Activated CD4-positive, alpha-beta T cell treated with anti-CD3 and anti-CD28 coated beads, Interleukin-2, amount 50 U/mL, for 1 hour (primary cell): ENCODE measurements at places on chromosomes 2 and 18.

DNA sequence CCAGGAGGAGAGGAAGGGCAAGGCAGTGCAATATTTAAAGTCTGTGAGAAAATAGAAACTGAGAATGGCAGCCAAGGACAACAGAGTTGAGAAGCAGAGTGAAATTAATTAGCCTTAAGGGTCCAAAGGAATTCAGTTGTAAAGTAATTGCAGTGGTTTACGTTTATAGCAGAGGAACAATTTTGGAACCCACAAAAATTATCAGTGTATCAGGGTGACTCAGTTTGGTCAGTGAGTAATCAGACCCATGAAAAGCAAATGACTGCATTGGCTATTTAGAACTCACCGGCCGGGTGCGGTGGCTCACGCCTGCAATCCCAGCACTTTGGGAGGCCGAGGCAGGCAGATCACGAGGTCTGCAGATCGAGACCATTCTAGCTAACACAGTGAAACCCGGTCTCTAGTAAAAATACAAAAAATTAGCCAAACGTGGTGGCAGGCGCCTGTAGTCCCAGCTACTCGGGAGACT lies 245.8 kb upstream of the SLC39A10 start:
- DNase-seq: no peak

GRCh38 chr18:44895176-44895798 lies 214.6 kb downstream of the SETBP1 start:
- no peak for DNase-seq

DNA sequence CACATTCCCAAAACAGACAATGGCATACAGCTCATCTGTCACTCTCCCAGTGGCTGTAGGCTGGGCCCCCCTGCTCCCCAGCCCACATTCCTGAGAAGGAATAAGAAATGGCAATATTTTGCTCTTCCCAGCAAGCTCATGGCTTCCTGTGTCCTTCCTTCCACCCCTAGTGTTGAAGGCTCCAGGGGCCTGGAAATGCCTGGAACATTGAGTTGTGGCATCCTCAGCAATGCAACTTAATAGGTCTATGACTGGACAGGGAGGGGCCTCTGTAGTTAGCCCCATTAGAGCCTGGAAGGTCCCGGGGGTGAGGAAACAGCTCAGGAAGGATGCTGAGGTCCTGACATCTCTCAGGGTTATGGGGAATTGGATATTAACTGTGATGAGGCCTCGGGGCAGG lies 3.3 kb downstream of the KIF3C start:
- DNase-seq: no peak

DNA sequence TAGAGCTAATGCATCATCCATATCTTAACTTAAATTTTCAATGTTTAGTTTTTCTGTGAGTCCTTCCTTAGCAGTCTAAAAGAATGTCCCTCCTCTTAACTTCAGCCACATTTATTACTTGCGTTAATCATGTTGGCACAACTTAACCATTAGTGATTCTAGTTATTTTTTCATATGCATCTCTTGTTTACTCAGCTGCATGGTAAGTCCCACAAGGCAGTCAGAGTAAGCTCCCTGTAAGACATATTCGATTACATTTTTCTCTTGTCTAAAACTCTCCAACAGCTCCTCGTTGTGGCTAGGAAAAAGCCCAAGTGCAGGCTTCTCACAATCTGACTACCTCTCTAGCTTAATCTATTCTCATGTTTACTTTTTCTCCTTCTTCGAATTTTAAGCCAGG lies 2045.3 kb upstream of the PIK3C3 start:
- no peak for DNase-seq

DNA sequence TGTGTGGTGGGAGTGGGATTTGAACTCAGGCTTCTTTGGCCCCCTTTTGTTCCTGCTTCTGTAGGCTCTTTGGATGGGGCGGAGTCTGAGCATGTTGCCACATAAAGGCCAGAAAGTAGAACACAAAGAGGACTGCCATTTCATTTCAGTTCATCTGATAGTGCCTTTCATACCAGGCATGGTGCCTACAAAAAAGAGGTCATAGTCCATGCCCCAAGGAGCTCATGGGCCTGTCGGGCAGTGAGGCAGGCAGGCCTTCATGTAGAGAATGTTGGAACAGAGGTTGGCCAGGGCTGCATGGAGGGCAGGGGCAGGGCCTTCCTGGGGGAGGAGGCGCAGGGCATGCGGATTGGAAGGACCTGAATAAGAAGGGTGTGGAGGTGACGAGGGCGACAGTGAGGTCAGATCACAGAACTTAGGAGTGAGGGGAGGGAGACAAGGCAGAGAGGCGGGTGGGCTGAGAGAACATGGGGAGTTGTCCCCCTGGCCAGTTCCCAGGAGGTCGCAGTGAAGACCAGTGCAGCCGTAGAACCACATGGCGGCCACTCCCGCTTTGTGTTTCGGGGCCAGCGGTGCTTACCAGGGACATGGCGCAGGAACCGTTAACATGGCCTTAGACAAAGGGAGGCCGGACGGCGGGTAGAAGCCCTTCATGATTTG lies 49.1 kb downstream of the ITGB1BP1 start:
- no peak for DNase-seq

- DNase-seq: no peak
Observed at GRCh38 chr2:157466764-157467163, 22.9 kb upstream of the CYTIP start.

DNA sequence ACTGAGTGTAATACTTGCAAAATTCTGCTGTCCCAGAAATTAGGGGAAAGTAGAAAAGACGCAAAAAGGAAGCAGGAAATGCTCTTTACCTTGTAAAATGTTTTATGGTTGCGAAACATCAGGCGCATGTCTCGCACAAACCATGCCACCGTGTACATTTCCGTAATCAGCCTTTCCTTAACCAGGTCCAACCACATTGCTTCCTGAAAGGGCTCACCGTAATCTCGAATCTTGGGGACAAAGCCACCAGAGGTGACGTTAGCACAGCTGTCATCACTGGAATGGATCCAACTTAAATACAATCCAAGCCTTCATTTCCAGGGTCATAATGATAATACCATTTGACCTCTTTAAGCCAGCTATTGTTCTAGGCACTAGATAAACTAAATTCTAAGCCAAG lies 49.3 kb downstream of the SP110 start:
- no peak for DNase-seq

DNA sequence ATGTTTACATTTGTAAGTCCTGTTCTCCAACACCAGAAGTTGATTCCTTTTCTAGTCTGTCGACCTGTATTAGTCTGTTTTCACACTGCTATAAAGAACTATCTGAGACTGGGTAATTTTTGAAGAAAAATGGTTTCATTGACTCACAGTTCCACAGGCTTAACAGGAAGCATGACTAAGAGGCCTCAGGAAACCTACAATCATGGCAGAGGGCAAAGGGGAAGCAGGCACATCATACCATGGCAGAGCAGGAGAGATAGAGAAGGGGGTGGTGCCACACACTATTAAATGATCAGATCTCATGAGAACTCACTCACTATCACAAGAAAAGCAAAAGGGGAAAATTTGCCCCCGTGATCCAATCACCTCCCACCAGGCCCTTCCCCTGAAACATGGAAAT lies 112.8 kb upstream of the MAP3K20 start:
- no peak for DNase-seq

DNA sequence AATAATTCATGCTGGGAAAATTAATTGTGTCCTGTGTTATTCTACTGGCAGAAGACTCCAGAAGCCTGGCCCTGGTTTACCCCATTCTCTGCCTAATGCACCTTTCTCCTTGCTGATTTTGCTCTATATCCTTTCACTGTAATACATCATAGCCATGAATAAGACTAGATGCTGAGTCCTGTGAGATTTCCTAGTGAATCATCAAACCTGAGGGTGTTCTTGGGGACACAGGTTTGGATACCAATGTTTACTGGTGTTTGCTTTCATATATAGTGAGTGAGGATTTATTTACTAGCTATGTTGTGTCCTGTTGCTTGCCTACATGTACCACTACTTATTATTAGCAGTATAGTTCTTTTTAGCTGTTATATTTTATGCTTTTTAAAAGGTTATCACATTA lies 6.5 kb downstream of the METTL5 start:
- DNase-seq: no peak

GRCh38 chr2:85009019-85009618 lies 38.2 kb downstream of the KCMF1 start:
- no peak for DNase-seq

GRCh38 chr2:186129767-186130581 lies 356.1 kb upstream of the ZC3H15 start:
- no peak for DNase-seq

- DNase-seq: no peak
Observed at GRCh38 chr2:122980671-122981070, 1044.4 kb upstream of the CNTNAP5 start.

- DNase-seq: no peak
Observed at GRCh38 chr2:54052825-54053718, 62.3 kb upstream of the ACYP2 start.

GRCh38 chr18:55637204-55637603 lies 49.2 kb upstream of the TCF4 start:
- no peak for DNase-seq

GRCh38 chr2:158130832-158131473 lies 29.3 kb downstream of the UPP2 start:
- no peak for DNase-seq

- no peak for DNase-seq
Observed at GRCh38 chr2:109230941-109231420, 102.0 kb downstream of the SH3RF3 start.

DNA sequence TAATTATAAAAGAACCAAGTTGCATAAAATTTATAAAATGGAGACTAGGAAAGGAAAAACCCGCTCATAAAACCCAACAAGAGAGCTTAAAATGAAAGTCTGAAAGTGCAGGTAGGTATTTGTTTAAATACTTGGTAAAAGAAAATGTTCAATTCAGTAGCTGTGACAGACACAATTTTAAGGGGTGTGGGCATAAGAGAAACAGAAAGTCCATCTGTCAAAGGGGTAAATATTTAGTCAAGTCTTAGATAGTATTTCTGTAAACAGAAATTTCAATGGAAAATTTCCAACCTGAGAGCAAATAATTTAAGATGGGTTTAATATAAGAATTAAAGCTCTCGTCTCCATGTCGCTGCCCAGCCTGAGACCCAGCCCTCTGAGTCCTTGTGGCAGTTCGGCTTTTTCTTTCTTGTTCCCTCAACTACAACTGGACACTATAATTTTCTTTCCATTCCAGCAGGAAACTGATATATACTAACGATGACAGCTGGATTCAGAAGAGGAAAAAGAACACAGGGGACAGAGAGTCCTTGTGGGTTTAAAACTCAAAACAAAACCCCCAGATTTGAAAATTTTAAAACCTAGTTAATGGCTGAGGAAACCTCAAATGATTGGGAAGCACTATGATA lies 88.0 kb upstream of the ZFP36L2 start:
- DNase-seq: no peak

DNA sequence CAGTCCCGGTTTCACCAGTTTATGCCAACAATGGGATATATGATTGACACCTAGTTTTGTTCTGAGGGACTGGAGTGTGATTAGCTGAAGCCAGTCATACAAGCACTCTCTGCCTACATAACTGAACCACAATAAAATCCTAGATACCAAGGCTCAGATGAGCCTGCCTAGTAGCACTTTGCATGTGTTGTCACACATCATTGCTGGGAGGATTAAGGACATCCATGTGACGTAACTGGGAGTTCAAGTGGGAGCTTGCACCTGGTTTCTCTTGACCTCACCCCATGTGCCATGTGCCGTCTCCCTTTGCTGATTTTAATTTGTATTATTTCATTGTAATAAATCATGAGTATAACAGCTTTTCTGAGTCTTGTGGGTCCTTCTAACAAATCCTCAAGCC lies 90.3 kb downstream of the TMEM163 start:
- DNase-seq: no peak
